AG08395 (cell line): ENCODE measurements at places on chromosomes 12 and 14.
A peak's percentile ranks its signal among the peaks of the same experiment; 100 is the strongest.

DNA sequence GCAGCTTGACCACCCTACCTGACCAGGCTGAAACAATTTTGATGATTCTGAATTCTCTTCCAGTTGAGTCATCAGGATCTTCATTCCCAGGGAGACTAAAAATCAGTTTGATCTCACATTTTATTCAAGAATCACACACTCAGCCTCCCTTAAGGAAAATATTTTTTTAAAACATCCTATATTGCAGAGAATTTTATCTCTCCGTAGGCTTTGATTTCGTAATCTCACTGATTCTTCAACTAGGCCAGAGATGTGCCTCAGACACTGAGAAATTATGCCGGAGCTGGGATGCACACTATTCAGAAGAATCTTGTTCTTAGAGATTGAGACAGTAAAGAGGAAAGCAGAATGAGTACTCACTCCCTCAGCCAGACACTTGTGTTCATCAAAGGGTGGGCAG is 7.0 kb upstream of the ANO2 start:
- DNase-seq = no peak

GRCh38 chr12:67355428-67356379 is 86.5 kb downstream of the CAND1 start:
- DNase-seq = peak; percentile 40

DNA sequence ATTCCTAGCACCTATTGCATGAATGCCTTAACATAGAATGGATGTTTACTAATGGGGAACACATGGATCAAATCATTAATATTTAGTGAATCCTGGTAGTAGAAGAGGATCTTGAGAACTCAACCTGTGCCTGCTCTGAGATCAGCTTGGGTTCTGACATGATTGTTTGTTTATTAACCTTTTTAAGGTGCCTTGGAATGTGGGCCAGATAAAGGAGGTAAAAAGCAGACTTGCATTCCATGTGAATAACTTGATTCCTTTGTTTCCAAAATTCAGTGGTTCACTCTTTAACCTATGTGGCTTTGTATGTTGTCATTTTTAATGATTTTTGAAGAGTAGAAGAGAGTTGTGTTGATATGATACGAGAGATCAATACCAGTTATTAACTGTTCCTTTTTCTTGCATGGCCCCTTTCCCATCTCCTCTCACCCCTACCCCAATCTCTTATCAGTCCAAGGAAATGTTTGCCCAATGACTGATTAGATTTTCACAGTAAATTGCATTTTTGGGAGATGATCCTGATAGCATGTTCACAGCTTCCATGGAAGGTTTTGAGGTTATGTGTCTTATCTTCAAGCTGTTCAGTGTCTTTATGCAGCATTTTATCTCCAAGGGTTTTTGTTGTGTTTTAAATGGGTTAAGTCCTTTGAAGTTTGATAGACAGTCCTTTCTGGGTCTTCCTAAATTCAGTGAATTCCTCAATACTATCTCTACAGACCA is 193.7 kb upstream of the FRMD6 start:
- no peak for DNase-seq

DNA sequence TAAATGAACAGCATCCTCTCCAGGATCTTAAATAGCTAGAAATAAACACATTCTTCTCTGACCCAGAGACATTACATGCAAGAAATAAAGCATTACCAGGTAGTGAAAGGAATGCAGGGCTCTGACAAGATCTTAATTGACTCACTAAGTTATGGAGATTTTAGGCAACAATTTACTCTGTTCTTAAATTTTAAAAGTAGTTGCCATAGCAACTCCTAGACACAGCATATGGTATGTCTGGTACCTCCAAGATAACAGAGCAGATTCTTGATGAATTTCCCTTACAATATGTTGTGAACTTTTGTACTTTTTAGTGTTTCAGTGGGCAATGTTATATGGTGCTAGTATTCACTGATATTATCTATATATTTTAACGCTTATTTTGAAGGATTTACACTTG is 76.7 kb upstream of the G2E3 start:
- DNase-seq = no peak

DNA sequence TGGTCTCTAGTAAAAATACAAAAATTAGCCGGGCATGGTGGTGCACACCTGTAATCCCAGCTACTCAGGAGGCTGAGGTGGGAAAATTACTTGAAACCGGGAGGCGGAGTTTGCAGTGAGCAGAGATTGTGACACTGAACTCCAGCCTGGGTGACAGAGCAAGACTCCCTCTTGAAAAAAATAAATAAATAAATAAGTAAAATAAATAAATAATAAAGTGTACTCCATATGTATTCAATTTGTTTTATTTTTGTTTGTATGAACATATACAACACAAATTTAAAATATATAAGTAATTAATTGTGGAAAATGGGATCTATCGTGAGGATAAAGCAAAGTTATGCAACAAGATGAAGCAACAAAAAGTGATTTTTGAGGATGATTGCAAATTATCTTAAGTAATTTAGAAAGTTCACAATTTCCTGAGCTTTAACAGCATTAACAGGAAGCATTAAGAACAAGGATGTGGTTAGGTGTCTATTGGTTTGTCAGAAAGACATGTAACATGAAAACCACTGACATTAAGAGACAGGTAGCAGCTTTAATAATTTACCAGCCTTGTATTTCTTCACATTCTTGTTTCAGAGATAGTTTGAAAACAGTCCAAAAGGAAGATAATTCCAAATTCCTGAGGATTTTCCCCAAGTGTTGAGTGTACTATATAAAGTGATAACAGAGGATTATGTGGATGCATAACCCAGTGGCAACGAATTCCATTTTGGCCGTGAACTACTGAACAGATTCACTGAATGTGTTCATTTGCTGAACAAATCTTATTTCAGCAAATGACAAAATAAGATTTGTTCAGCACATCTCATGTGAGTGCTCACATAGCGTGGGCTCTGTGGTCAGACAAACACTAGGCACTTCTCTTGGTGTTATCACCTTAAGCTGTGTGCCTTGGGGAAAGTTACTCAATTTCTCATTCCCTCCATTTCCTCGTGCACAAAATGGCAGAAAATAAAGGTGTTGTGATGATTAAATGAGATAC is 68.6 kb upstream of the RESF1 start:
- no peak for DNase-seq

GRCh38 chr14:88327497-88327896 is 4.4 kb upstream of the KCNK10 start:
- no peak for DNase-seq

- DNase-seq = no peak
These were observed 108.7 kb upstream of the HIF1A start for GRCh38 chr14:61586544-61587055.

DNA sequence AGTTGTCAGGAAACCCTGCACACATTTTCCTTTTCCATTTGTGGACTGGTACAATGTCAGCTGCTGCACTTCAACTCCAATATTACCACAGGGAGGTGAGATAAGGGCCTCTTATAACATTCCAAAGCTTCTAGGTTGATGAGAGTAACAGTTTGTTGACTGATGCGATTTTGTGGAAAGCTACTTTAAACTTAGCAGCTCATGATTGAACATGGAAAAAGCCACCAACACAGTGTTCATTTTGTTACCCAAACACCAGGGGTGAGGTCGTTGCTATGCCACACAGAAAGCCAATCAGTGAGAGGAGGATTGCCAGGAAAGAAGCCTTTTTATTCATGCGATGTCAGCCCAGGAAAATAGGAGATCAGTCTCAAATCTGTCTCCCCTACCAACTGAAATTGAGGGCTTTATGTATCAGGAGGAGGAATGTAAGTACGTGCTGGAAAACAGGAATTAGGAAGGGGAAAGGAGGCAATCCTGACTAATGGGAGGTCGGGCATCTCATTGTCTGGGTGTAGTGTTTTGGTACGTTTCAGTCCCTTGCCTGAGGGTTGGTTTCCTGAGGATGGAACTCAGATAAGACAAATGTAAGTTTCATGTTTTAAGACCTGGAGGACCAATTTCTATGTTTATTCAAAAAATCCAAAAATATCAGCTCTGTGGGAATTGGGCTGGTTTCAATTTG is 92.7 kb upstream of the PLEKHA5 start:
- DNase-seq = no peak

DNA sequence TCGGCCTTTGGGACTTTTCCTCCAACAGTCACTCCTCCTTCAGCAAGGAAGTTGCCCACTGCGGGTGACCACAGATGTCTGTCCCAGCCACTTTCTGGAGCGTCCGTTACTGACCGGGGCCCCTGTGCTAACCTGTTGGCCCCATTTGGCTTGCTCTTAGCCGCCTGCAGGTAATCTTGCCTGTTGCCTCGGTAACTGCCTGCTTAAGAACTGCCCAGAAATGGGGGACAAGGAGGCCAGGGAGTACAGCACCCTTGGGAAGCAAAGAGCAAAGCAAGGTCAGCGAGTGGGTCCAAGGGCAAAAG is 338.8 kb upstream of the SFSWAP start:
- no peak for DNase-seq

- no peak for DNase-seq
These were observed 8.7 kb upstream of the WDR89 start for GRCh38 chr14:63650256-63650952.

GRCh38 chr12:131830914-131831571 is 2.9 kb downstream of the MMP17 start:
- DNase-seq = no peak

- no peak for DNase-seq
These were observed 30.0 kb downstream of the SH2B3 start for GRCh38 chr12:111435661-111436201.

DNA sequence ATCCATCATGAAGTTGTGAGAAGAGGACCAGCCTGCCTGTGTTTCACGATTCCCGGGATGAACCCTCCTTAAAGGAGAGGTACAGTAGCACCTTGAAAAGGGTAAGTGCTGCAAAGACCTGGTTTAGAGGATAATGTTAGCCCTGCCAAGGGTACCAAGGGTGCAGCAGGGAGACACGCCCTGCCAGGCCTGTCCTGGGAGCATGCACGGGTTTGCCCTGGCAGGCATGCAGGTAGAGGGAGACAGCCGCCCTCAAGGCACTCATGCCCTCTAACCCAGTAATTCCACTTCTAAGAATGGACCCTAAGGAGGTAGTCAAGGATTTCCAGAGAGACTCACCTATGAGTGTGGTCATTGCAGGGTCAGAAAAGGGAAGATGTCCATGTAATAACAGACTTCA is 65.0 kb downstream of the DIO3 start:
- no peak for DNase-seq

- peak; percentile 24 for DNase-seq
These were observed 16.8 kb downstream of the EML1 start for GRCh38 chr14:99809859-99810558.

DNA sequence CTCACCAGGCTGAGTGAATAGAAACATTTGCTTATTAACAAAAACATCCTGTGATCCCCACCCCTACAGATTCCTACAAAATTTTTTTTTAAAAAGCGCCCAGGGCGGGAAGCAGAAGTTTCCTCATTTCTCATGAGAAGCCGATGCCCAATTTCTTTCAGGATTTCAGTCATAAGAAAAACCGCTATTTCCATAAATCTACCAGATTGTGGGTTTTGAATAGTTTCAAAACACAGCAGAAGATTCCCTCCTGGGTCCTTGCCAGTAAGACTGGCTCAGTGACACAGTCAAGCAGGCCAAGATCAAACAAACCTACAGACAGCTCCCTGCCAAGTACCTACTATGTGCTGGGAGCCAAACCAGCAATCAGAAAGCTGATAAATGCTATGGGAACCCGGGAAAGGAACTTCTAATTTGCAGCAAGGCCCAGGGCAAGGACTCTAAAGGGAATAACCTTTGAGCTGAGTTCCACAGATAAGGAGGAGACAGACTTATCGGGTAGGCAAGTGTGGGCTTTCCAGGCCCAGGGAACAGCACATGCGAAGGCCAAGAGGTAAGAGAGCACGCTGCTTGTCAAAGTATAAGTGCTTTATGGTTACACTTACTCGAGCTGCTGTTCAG is 68.7 kb downstream of the CCDC88C start:
- DNase-seq = no peak

- DNase-seq = no peak
These were observed 4.5 kb upstream of the SRSF9 start for GRCh38 chr12:120473807-120474615.
